Fibroblast of skin of right quadriceps (primary cell): ENCODE measurements at places on chromosomes 7 and 10.

DNA sequence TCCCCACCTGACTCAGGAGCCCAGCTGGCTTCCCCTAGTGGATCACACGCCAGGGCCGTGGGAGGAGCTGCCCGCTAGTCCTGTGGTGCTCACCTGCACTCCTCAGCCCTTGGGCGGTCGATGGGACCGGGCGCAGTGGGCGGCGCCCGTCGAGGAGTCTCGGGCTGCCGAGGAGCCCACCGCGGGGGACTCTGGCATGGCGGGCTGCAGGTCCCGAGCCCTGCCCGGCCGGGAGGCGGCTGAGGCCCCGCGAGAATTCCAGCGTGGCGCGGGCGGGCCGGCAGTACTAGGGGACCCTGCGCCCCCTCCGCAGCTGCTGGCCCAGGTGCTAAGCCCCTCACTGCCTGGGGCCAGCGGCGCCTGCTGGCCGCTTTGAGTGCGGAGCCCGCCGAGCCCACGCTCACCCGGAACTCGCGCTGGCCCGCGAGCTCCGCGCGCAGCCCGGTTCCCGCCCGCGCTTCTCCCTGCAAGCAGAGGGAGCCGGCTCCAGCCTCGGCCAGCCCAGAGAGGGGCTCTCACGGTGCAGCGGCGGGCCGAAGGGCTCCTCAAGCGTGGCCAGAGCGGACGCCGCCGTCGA is 367.9 kb downstream of the TYW1 start:
- no peak for DNase-seq

DNA sequence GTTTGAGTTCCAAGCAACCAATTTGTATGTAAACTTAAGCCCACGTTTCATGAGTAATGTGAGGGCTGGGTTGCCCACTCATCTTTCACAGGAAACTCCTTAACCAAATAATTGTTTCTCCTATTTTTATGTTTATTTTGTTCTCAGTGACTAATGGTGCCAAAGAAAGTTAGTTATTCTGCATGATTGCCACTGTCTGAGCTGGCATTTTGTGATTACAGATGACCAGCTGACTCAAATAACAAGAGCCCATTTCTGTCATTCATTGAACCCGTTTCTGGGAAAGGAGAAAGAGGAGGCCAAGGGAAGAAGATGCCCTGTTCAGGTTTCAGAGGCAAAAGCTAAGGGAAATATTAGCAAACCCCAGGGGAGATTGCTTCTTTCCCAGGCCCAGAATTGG is 186.9 kb upstream of the MYO3A start:
- no peak for DNase-seq

DNA sequence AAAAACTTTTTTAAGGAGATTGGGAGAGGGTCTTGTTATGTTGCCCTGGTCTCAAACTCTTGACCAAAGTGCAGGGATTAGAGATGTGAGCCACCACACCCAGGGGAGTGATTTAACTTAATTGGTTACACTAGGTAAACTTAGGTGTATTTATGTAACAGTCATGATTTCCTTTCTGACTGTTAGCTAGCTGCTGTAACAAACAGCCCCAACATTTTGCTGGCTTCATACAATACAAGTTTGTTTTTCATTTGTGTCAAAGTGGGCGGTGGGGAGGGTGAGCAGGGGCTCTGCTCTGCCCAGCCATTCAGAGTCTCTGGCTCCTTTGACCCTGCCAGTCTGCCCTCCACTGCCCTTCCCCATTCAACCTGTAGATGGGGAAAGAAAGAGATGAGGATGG is 9.3 kb downstream of the DOCK1 start:
- DNase-seq: no peak

DNA sequence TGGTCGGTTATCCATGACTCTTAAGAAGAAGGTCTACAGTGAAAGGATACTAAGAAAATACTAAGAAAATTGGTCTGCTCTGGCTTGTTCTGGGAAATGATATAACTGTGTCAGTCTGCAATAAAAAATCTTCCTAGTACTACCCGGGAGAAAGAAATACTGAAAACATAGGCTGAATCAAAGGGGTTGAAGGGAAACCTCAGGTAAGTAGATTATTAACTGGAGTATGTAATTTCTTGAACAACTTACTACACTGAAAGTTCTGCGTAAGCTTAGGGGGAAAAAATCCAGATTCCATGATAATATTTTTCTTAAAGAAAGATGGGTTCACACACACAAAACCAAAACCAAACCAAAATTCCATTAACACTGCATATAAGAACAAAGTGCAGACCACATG is 143.3 kb downstream of the KMT2E start:
- DNase-seq: no peak

DNA sequence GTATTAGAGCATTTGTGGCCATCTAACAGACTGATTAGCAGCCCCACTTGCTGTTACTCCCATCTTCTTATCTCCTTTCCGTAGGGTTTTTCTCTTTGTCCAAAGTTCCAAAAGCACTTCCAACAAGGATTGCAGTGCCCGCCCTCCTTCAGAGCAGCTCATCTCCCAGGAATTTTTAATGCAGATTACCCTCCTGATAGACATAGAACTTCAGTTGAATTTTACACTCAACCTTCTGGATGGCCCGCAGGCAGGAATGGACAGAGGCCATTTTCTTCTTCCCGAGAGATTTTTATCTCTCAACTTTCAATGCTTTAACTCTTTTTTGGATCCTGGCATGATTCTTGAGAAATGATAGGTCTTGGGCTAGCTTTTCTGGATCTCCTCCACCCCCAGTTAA is 23.3 kb downstream of the PRKG1 start:
- DNase-seq: no peak

DNA sequence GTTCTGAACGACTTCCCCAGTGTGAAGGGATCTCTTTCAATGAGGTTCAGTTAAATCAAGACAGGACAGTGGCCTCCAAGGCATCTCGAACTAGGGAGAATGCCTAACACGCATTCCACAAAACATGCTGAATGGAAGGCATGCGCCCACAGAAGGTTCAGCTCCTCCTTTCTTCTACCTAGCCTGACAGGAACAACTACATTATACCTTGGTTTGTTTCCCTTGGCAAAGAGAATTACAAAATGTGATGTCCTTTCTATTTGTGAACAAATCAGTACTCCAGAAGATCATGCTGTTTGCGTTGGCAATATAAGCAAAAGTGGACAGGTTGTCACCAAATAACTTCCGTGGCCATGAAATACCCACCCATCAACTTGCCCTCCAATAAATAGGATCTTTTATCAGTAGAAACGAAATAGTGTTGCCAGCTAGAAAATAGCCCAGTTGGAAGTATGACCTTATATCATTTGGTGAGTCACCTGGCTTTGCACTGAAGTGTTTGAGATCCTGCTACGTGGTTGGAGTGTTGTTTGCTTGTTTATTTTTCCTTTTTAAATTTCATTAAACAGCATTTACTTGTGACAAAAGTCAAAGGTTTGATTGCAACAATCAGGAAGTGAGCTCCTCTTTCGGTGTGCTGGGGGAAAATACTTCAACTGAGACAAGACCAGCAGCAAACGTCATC is 117.0 kb upstream of the FAM204A start:
- DNase-seq: no peak

DNA sequence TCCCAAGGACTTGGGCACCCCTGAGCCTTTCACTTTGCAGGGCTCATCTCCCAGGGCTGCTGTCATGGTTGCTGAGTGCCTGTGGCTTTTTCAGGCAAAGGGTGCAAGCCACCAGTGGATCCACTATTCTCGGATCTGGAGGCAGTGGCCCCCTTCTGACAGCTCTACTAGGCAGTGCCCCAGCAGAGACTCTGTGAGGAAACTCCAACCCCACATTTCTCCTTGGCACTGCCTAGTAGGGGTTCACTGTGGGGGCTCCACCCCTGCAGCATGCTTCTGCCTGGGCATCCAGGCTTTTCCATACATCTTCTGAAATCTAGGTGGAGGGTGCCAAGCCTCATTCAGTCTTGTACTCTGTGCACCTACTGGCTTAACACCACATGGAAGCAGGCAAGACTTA is 675.0 kb upstream of the MBL2 start:
- DNase-seq: no peak

DNA sequence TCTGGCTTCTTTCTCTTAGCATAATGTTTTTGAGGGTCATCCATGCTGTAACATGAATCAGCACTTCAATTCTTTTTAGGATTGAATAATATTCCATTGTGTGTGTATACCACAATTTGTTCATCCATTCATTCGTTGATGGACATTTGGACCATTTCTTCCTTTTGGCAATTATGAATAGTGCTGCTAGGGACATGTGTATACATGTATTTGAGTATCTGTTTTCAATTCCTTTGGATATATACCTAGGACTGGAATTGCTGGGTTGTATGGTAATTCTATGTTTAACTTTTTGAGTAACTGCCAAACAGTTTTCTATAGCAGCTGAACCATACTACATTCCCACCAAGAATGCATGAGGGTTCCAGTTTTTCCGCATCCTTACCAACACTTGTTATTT is 39.2 kb downstream of the GBF1 start:
- no peak for DNase-seq

DNA sequence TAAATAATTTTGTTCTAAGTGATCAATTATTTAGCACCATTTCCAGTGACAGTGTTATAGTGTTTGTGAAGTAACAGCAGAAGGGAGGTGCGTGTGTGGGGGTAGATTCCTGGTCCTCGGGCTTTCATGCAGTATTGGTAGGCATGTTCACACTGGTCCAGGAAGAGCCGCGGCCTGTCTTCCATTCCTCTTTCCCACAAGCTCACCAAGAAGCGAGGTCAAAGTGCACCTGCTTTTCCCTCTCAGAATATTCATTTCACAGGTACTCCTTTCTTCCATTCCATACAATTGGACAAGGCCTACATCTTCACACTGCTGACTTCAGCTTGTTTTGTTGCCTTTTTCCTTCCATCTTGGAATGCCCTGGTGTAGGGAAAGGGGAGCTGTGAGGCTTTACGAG is 151.8 kb upstream of the CELF2 start:
- DNase-seq: no peak

DNA sequence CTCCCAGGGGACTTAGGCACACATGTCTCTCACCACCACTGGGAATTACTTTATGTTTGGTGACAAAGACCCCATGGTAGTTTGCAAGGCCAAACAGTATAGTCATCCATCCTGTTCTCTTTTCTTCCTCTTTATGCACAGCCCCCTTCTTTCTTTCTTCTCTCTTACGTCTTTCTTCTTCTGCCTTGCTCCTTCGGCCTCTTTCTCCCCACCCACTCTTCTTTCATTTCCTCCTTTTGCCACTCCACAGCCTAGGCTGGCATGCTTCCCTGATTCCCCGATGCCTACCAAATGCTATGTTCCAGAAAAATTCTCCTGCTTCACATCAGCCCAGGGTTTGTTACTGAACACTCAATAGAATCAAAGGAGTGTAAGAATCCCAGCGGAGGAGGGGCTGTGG is 62.4 kb upstream of the MKLN1 start:
- no peak for DNase-seq

GRCh38 chr10:116683821-116684220 is 58.5 kb downstream of the HSPA12A start:
- DNase-seq: no peak

GRCh38 chr10:82497439-82497838 is 622.4 kb downstream of the NRG3 start:
- peak; percentile 64 for DNase-seq

DNA sequence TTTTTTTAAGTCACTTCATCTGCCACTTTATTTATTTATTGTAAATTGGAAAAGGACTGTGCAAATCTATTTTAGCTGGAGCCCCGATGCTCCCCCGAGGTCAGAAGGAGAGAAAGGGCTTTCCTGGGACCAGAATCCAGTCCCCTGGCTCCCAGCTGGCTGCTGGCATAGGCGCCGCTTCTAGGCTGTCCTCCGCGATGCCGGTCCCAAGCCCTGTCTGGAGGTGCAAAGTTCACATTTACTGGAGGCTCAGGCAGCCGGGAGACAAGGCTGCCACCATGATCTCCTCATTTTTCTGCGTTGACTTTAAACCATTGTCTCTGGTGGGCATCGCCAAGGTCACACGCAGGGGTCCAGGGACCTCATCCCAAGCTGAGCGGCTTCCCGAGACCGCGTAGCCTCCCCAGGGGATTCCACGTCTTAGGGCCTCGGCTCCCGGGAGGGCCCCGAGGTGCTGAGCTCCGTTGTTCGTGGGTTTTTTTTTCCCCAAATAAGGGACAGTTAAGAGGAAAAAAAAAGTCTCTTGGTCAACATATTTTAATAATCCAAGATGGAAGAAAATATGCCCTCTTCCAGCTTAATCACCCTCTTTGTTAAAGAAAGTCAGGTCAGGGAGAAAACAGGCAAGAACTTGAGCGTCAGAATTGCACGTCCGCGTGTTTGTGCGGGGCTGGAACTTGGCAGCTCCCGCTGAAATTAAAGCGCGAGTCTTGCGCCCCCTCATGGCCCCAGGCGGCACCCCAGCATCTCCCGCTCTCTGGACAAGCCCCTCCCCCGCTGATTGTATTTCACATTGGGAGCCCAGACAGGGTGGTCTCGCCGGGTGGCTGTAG is 11.9 kb downstream of the RGR start:
- peak; percentile 9 for DNase-seq

- DNase-seq: no peak
Measured at GRCh38 chr7:88969167-88969566, 173.6 kb upstream of the TEX47 start.

- DNase-seq: peak; percentile 34
Measured at GRCh38 chr7:22193450-22193983, 163.4 kb downstream of the RAPGEF5 start.

GRCh38 chr10:103603382-103603781 is 109.9 kb downstream of the NEURL1 start:
- DNase-seq: no peak

DNA sequence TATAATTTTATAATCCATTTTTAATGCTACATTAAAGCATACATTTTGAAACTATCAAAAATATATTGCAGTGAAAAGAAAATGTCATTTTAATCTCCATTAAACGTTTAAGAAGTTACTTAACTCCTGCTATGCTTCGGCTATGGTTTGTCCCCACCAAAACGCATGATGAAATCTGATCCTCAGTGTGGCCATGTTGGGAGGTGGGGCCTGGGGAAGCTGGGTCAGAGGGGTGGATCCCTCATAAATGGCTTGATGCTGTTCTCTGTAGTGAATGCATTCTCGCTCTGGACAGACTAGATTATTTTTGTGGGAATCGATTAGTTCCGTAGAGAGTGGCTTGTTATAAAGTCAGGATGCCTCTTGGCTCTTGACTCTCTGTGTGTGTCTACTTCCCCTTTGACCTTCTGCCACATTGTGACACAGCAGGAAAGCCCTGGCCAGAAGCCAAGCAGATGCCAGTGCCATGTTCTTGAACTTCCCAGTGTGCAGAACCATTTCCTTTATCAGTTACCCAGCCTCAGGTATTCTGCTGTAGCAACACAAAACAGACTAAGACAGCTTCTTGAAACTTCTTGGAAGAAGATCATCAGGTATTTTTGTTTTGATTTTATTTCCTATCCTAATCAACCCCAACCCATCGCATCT is 77.8 kb downstream of the TCERG1L start:
- DNase-seq: no peak

DNA sequence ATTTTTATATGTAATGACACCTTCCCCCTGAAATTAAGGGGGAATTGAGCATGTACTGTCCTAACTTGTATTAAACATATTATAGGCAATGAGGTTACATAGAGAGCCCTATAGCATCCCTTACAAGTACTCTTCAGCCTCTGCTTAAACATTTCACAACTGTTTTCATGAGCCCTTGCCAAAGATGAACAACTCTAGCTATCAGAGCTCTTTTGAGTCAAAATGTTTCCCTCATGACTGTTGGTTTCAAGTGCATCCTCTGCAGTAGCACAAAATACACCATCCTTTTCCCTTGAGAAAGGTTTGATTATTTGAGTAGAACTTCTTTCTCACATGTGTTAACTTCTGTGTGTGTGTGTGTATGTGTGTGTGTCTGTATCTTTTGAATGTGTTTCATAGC is 1157.6 kb upstream of the CELF2 start:
- peak; percentile 5 for DNase-seq
